ENCODE measurements at places on chromosomes 6 and 20.

- no peak for DNase-seq
Measured at GRCh38 chr20:17628101-17628841, 53.8 kb downstream of the RRBP1 start.

- DNase-seq, result no peak
Measured at GRCh38 chr6:15389084-15389764, 143.4 kb downstream of the JARID2 start.

DNA sequence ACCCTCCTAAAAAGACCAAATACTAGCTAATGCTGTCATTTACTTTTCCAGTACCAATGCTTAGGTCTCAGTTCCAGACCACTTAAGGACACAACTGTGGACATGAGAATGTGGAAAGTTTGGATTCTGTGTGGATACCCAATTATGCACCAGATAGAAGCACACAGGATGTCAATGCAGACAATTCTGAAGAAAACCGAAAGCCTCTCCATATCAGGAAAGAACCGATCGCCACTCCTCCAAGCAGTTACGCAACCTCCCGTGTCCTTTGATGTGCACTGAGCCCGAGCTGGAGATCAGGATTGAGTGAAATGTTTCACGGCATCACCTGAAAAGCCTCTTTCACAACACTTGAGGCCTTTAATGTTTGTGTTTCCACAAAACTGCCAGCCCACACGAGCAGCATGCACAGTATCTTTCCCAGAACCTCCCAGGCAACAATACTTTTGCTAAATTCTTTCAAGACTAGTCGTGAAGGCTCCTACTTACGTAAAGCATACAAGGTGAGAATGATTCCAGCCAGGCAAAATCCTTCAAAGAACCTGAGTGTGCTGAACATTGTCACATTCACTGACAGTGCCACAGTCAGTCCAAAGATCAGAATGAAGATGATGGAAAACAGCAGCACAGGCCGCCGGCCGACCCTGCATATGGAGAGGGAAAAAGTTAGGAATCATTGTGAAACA lies 47.0 kb downstream of the SLC22A23 start:
- no peak for DNase-seq

DNA sequence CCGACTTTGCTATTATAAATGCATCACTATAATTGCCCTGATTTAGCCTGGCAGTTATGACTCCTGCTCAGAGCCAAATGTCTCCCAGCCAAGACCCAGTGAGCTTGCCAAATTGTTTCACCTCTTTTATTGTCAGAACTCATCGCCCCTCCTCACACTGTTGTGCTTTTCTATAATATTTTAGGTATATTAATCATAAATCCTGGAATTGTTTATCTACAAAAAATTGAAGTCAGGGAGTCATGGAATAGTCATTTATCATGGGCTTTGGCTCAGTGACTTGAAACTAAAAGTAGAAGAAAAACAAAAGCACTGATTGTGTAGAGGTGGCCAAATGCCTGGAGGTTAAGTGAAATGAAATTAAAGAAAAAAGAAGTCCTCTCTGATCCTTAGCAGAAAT lies 85.6 kb downstream of the PFDN4 start:
- DNase-seq, result no peak

DNA sequence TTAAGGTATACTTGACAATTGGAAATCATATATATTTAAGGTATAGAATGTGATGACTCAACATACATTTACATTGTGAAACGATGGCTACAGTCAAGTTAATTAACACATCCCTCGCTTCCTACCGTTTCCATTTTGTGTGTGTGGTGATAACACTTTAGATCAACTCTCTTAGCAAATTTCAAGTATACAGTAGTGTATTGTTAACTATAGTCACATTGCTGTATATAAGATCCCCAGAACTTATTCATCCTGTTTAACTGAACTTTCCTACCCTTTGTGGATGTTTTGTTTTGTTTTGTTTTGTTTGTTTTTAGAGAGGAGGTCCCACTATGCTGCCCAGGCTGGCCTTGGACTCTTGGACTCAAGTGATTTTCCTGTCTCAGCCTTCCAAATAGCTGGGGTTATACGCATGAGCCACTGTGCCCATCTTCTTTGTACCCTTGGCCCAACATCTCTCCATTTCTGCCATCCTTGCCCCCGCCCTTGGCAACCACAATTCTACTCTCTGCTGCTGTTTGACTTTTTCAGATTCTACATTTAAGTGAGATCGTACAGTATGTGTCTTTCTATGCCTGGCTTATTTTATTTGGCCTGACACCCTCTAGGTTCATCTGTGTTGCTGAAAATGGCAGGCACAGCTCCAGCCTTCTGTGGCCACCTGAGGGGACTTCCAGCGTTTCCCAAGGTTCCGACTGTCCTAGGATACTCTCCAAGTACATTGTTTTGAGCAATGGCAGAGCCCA lies 90.5 kb upstream of the SNX9 start:
- no peak for DNase-seq

GRCh38 chr20:52152416-52152815 lies 39.2 kb downstream of the ZFP64 start:
- DNase-seq, result no peak

DNA sequence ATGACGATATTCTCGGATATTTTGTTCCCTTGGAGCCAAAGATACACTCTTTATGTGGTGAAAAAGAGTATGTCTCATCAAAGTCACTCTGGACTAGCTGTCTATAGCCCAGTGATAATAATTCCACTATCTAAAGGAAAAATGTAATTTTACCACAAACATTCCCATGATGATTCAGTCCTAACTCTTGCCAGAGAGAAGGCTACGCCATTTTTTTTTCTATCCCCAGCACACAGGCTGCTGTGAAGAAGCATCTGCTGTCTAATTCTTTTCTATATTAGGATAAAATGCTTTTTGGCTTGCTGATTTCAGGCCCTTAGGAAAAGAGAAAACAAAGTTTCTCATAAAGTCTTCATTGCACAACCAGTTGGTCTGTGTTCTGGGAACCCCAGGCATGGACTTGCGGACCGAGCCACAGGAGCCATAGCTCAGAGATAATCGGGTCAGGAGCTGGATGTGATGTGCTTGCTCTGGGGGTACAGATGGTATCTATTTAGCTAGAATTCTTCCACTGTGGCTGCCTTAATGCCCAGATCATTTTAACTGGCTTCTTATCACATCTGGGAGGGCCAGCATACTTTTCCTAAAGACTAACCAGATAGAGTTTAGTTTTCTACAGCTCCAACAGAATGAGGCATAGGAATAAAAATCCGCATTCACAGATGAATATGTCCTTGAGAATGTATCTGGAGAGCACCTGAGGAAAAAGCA lies 683.7 kb upstream of the ID4 start:
- no peak for DNase-seq
